ENCODE measurements at places on chromosomes 5 and 9.

- DNase-seq: no peak
Measured at GRCh38 chr9:125497906-125498305, 209.1 kb downstream of the MAPKAP1 start.

DNA sequence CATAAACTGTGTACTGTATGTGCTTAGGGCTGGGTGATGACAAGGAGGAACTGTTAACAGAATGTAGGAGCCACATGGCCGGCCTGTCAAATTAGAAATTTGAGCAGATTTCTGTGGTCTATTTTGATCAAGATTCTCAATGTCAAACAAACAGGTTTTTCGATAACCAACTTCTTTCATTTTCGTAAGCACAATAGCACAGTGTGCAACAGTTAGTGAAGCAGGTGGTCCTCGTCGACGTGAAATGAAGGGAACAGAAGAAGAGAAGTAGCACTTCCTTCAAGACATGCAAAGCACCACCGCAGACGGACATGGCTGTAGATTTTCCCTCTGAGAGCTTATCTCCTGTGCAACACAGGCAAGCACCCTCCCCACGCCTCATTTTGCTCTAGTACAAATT is 252.1 kb downstream of the CRB2 start:
- DNase-seq: no peak

DNA sequence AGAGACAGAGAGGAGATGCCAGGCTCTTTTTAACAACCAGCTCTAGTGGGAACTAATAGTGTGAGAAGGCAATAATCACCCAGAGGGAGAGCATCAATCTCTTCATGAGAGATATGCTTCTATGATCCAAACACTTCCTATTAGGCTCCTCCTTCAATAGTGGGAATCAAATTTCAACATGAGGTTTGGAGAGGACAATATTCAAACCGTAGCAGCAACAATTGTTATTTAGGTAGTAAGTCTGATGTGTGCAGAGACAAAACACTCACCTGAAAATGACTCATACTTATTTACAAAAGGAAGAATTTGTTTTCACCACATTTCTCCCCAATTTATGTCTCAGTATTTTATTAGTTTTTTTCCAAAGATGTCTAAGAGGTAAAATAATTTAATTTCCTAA is 144.3 kb downstream of the ST8SIA4 start:
- DNase-seq: no peak

DNA sequence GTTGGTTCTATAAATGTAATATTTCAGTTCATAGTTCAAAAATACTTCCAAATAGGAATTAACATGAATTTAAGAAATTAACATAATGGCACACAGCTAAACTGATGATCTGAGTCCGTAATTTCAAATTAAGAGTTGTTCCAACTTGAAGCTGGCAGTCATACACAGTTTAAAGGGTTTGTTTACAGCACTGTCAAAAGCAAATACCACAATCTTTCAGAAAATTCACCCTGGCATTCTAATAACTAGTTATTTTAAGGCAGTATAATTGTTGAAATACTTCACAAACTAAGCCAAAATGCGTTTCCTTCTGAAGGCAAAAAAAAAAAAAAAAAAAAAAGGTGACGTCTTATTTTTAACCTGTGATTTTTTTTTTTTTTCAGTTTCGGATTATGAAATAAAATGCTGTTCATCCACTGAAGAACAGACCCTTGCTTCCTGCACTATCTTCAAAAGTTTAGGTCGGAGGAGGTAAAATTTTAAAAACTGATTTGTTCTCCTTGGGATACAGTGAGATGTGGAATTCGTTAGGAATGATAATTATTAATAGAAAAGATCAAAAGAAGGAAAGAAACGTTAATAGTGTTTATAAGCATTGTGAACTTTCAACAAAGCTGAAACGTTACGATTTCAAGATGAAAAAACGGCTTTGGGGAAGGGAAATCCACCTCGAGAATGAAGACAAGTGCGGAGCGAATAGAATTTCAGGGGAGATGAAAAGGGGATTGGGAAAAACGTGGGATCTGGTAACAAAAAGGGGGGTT is 850 bp downstream of the IL6ST start:
- DNase-seq: no peak

GRCh38 chr9:125387861-125388524 is 126.4 kb downstream of the GAPVD1 start:
- no peak for DNase-seq

GRCh38 chr5:66322786-66323528 is 178.9 kb downstream of the SREK1 start:
- DNase-seq: no peak

DNA sequence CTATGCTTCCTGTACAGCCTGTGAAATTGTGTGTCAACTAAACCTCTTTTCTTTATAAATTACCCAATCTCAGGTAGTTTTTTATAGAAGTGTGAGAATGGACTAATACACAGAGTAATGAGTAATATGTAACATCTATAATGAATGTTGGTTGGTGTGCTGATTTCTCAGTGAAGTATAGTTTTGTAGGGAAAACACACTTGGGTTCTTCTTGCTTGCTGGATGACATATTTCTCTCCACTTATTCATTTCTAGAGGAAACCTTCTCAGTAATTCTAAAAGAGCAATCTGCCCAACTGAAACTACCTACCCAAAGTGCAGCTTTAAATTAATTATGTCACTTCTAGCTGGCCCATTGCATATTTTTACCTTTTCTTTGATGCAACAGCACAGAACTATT is 81.1 kb upstream of the RORB start:
- no peak for DNase-seq

GRCh38 chr9:115171921-115172388 is 54.0 kb upstream of the TNC start:
- DNase-seq: no peak

DNA sequence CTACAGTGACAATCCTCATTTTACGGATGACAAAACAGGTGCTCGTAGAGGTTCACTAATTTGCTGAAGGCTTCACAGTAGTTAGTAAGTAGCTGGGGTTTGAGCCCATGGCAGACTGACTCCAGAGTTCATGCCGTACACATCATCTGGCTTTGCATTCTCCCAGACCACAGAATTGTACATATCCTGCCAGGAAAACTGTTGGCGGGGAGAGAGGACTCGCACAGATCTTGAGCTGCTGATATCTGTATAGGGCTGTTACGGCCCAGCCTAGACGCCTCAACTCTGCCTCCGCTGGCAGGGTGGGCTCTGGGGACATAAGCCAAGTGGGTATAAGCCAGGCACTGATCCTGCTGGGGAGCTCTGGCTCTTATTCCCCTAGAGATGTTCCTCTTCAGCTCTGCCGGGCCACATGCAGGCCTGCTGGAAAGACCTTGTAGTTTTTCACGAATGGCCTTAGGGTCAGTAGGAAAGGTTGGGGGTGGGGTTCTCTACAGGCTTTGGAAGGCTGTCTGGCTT is 16.3 kb downstream of the LARP1 start:
- DNase-seq: no peak

DNA sequence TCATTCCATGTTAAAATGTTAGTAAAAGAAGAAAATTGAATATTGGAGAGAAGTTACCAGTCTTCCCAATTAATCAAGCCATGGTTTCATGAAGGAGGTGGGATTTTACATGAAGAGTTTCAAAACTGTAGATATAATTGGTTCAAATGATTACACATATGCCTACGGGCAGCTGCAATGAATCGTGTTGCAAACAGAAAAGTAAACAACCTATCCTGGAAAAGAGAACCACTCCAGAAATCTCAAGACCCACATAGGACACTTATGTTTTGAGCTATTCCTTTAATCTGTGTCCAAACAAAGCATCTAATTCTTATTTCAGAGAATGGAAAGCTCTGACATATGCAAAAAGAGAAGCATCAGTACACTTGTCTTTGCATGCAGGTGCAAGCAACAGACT is 340.2 kb downstream of the NDUFS4 start:
- DNase-seq: peak; percentile 34

DNA sequence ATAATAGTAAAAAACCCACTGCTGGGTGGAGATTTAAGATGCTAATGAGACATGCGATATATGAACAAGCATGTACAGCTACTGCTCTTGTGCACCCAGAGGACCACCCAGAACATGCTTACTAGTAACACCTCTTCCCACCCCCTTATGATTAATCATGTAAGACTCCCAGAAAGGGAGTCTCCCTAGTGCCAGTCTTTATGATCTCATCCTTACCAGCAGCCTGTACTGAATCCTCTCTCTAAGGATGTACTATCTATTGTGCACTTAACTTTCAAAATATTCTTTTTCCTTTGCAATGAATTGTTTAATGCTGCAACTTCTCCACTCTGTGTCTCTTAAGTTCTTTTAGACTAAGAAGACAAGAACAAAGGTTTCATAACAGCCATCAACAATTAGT is 9.1 kb upstream of the MAT2B start:
- DNase-seq: no peak

GRCh38 chr9:133727277-133727875 is 10.8 kb downstream of the SARDH start:
- DNase-seq: peak; percentile 53

DNA sequence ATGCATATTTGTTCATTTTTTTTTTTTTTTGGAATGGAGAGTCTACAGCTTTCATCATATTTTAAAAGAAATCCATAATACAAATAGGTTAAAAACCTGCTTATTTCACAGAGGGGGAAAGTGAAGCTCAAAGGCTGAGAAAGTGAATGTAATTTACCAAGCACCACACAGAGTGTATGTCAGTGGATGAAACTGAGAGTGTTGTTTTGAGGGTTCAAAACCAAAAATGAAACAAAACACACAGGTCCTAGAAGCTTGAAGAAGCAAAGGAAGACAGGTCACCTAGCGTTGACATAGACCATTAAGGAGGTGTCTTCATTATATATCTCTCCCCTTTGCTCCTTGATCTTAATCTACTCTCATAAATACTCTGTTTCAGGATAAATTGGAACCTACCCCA is 7.5 kb downstream of the NMUR2 start:
- DNase-seq: no peak

GRCh38 chr5:95350631-95351030 is 40.5 kb upstream of the FAM81B start:
- DNase-seq: no peak

DNA sequence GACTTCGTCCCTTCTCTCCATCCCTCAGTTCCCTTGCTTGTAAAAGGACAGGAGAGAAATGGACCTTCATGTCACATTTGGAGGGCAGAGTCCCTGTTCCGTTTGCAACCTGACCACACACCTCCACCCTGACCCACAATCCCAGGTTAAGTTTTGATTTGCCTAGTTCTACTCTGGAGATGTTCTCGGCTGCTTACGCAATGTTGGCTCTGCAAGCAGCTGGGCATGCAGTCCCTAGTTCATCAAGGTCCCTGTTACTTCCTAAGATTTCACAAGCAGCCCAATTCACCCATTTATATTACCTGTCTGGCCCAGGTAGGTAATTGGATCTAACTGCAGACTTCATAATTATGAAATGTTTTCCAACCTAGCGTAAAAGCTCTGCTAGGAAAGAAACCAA is 28.8 kb downstream of the SLIT3 start:
- no peak for DNase-seq

GRCh38 chr5:180160789-180161188 is 48.2 kb downstream of the RASGEF1C start:
- no peak for DNase-seq

DNA sequence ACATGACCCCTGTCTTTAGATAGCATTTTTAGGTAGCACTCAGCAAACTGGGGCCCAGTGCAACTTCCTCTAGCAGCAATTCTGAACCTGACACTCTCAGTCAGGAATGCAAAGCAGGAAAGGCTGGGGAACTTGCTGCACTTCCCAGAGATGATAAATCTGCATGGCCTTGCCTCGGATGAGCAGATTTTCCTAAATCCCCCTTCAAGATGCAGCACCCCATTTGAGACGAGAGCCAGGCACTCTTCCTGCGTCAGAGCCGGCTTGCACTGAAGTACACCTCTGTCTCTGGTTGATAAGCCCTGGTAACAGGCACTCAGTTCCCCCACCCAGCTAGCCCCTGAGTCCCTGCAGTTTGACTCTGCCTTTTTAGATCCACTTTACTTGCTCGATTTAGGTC is 296.7 kb upstream of the PANK3 start:
- DNase-seq: no peak

DNA sequence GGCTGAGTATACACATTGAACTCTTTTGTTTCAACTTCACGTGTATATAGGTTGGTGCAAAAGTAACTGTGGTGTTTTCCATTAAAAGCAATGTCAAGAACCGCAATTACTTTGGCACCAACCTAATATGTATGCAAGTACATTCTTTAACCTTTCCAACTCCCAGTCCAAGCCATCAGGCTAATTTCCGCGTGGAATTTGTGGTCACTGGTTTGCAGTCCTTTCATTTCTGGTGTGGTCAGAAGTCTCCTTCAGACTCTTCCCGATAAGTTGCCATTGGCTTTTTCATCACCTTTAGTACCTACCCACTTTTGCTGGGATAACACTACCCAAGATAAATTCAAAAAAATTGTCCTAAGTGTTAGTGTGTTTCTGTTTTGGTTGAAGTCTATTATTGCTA is 84.0 kb downstream of the RGS3 start:
- no peak for DNase-seq

- no peak for DNase-seq
Measured at GRCh38 chr5:133523961-133524586, 88.3 kb downstream of the FSTL4 start.

DNA sequence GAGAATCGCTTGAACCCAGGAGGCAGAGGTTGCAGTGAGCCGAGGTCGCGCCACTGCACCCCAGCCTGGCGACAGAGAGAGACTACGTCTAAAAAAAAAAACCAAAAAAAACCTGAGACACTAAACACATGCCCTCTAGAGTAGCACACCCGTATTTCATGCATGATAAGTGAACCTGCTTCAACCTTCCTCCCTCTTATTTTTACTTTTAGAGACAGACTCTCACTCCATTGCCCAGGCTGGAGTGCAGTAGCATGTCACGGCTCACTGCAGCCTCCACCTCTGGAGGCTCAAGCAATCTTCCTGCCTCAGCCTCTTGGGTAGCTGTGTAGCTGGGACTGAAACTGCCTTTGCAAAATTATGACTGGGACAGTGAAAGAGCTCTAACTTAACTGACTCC is 17.6 kb upstream of the NANS start:
- DNase-seq: no peak

DNA sequence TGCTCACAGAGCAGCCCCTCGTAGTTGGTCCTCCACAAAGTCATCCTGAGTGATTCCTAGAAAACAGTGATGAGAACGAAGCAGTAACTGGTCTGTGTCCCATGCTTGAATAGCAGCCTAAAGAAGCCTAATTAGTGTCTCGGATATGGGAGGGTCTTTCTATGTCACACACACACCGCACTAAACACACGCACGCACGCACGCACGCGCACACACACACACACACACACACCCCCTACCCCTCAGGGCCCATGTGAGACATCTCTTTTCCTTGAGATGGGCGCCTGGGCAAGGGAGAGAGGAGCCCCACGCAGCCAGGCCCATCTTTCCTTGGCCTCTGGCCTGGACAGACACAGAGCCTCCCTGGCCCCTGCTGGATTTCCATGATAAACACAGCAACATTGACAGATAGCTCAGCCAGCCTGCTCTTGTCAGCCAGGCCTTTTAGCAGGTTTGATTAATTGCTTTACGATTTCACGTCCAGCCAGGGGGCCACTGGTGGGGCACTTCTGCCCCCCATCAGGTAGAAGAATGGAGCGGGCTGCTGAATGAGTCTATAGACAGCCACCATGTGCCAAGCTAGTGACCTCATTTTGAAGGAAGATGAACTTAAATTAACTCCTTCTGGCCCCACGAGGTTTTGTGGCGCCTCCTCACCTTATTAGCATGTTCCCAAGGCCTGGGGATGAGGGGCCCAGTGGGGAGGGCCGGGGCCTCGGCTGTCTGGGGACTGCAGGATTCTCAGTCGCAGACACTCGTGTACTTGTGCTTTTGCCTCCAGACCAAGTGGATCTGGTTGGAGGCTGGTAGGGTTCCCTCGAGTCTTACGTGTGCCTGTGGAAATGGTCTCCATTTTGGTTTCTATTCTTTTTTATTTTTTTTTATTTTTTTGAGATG is 36.2 kb upstream of the PRDM12 start:
- DNase-seq: no peak

Data from SHP77 (cell line).